ENCODE measurements at places on chromosomes 7 and 10.
A peak's percentile ranks its signal among the peaks of the same experiment; 100 is the strongest.

DNA sequence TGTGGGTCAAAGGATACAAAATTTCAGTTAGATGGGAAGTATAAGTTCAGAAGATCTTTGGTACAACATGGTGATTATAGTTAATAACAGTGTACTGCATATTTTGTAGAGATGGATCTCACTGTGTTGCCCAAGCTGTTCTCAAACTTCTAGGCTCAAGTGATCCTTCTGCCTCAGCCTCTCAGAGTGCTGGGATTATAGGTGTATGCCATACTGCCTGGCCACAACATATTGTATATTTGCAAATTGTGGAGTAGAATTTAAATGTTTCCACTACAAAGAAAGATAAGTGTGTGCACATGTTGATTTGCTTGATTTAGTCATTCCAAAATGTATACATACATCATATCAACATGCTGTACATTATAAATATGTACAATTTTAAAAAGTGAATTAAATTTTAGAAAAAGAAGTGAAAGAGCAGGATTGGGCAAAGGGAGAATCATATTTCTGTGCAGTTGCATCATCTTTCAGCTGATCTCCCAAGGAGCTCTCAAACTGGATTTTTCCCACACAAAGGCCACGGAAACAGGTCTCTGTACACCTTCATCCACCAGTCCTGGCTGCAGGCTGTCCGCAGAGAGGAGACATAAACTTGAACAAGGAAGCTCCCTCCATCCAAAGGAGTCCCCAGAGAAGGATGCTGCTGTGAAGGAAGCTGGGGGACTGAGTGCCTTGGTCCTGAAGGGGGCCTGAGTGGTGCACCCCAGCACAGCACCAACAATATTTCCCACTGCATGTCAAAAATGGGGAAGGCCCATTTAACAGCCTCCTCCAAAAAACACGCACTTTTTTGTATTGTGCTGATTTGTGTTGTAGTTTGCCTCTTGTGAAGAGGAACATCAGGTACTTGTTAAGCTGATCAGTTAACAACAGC is 217.1 kb upstream of the GHITM start:
- DNase-seq, result no peak

GRCh38 chr10:110267276-110267675 is 37.4 kb downstream of the SMNDC1 start:
- no peak for DNase-seq

DNA sequence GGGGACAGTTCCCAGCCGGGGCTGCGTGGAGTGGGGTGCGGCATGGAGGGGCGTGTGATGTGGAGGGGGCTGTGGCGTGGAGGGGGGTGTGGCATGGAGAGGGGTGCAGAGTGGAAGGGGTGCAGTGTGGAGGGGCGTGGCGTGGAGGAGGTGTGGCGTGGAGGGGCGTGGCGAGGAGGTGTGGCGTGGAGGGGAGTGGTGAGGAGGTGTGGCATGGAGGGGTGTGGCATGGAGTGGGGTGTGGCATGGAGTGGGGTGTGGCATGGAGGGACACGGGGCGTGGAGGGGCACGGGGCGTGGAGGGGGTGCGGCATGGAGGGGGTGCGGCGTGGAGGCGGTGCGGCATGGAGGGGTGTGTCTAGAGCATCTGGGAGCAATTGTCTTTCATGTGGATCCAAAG is 33.6 kb downstream of the NKX6-2 start:
- DNase-seq, result no peak

DNA sequence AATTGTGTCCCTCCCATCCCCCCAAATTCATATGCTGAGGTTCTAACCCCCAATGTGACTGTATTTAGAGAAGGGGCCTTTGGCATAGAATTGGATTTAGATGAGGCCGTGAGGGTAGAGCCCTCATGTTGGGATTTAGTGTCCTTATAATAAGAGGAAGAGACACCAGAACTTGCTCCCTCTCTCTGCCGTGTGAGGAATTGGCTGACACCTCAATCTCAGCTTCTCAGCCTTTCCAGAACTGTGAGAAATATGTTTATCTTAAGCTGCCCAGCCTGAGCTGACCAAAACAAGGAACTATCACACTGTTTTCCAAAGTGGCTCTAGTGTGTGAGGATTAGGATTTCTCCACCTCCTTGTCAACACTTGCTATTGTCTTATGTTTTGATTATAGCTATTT is 400.0 kb upstream of the FZD8 start:
- no peak for DNase-seq

DNA sequence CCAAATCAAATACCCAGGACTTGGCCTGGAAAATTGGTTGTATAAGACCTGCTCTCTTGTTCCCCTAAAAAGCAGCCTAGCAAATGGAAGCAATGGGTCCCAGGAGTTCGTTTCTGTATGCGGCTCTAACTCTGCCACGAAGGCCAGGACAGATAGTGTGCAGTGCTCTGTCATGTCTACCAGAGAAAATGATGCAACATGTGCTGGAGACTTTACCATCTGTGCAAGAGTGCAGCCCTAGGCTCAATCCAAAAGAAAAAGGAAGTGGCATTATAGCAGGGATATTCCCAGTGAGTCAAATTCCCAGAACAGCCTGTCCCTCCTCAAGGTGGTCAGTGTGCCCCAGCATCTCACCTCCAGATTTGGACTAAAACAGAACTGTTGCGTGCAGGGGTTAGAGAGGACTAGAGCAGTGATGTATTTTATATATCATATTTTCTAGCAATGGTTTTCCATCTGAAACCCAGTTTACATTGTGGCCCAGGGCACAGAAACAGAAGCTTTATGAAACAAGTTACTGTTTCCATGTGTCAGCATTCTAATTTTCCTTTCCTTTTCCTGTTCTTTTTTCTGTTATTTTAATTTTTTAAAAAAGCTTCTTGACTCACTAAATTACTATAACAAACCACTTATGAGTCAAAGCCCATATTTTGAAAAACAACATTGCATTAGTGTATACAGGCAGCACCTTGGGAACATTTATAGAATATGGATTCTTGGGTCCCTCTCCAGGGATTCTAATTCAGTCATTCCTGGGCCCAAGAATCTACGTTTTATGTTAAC is 311.2 kb downstream of the RNLS start:
- DNase-seq, result no peak

DNA sequence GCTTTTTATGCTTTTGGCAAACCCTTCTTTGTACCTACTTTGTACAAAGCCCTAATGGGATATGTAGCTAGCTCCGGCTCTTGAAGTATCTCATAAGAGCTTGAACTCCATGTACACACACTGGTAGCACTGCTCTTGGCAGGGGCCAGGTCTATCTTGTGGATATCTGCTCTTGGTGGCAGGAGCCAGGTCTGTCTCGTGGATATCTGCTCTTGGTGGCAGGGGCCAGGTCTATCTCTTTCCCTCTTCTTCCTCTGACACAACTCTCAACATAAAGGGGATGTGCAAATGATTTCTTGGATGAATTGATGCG is 91.9 kb downstream of the WNT2 start:
- DNase-seq, result no peak

GRCh38 chr7:141150465-141150864 is 76.6 kb downstream of the TMEM178B start:
- DNase-seq, result no peak

GRCh38 chr7:128735436-128735835 is 3.7 kb upstream of the CALU start:
- DNase-seq, result peak; percentile 54

Data from Karpas-422 (cell line).